ENCODE measurements at places on chromosomes 4 and X.

GRCh38 chrX:148659481-148659880, 159.1 kb downstream of the AFF2 start:
- no peak for DNase-seq

GRCh38 chrX:41802958-41803357, 79.0 kb downstream of the GPR82 start:
- DNase-seq, result no peak

GRCh38 chr4:30642567-30642966, 77.6 kb upstream of the PCDH7 start:
- DNase-seq, result no peak

- no peak for DNase-seq
Measured at GRCh38 chr4:6114601-6115000, 85.7 kb downstream of the JAKMIP1 start.

DNA sequence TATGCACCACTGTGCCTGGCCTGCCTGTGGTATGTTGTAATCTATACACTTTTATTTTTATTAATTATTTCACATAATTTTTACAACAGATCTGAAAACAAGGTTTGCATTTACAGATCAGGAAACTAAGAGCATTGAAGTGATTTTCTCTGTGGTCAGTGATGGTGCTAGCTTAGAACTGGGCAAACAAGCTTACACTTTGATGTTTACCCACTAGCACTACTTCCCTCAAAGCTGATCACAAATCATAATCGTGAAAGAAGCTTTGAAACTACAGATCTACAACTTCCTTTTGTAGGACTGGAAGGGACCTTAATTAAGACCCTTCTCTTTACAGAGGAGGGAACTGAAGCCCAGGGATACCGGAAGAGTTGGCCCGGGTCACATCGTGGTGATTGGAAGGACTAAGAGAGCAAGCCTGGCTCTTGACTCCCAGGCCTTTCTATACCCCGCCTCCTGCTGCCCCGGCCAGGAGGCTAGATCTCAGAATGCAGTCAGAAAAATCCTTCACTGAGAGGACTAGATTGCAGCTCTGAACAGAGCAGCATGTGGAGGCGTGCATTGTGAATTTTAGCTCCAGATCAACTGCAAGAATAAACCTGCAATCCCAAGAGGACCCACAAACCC, 93.7 kb upstream of the ZNF827 start:
- no peak for DNase-seq

DNA sequence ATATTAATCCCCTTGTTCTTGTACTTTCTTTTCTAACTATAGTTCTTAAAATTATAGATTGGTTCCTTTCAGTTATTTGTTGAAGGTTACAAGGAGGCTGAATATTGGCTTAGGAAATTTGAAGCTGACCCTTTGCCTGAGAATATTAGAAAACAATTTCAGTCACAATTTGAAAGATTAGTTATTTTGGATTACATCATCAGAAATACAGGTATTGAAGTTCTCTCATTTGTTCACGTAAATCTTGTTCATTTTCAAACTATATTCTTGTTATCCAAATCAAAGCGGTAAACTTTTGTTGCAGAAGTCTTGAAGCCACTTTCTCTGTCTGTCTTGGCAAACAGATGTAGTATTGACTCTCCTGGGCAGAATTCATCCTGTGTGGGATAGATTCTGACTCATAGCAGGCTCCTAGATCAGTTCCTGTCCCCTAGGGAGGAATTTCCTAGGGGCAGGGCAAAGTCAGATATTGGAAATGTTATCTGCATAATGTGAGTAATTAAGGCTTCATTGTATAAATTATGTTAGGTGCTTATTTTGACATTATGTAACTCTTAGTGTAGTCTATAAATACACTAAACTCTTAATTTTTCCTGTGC, 25.2 kb downstream of the PI4K2B start:
- DNase-seq, result no peak

GRCh38 chrX:87338510-87338909, 179.1 kb upstream of the KLHL4 start:
- DNase-seq, result no peak
